ENCODE measurements at places on chromosomes 2 and 18. TPM values are rescaled to one million over a fixed set of nuclear protein-coding genes. Genes with fewer than 3 reads are reported as not detected.

Gene DAW1
- total RNA-seq: 2.8 TPM

Gene ERBB4
- total RNA-seq: 154 TPM

Gene CCDC121
- total RNA-seq: 3.1 TPM

Gene MSGN1
- total RNA-seq: not detected

Gene FHOD3
- 38.0 TPM for total RNA-seq

Gene SCYGR3
- not detected for total RNA-seq

DNA sequence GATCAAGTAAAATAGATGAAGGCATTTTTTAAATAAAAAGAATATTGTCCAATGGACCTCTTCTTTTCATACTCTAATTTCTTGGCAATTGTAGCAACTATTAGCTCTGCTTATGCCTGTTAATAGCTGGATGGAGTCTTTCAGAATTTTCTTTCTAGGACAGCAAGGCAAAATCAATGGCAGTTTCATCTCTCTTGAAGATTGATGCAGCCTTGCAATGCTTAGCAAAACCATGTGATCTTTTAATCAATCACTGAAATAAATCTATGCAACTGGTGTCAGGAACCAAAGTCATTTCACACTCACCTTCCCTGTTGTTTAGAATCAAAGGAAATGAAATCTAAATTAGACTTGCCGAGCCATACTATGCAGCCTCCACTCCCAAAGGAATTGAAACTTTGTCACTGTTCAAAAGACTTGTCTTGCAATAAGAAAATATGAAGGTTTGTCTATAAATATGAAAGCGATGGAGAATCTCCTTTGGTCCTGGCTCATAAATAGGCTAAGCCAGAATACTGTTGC is 16.2 kb downstream of the RPRM start:
- DNase-seq: no peak

- no peak for DNase-seq
Observed at GRCh38 chr2:20173064-20173463, 51.9 kb downstream of the SDC1 start.

DNA sequence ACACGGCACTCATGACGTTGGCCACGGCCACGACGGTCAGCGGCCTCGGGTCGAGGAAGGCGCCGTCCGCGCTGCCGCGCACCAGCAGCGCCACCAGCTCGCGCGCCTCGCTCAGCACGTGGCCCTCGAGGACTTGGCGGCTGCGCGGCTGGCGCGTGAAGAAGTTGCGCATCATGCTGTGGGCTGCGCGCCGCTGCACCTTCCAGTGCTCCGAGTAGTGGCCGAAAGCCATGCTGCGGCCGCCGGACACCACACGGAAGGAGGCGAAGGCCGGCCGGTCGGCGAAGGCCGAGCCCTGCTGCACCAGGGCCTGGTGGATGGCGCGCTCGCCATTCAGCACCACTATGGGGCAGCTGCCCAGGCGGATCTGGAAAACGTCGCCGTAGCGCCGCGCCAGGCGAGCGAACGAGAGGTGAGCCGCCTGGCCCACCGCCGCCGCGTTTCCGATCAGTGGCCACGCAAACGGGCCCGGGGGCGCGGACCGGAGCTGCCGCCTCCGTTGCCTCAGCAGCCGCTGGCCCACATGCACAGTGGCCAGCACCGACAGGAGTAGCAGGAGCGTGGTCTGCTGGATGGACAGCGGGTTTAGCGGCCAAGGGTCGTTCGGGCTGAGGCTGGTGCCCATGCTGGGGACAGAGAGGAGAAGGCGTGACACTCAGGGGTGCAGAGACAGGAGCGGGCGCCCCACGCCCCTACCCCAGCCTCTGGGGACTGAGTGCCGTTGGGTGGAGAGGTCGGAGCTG is 1.0 kb downstream of the CYP1B1 start:
- no peak for DNase-seq

DNA sequence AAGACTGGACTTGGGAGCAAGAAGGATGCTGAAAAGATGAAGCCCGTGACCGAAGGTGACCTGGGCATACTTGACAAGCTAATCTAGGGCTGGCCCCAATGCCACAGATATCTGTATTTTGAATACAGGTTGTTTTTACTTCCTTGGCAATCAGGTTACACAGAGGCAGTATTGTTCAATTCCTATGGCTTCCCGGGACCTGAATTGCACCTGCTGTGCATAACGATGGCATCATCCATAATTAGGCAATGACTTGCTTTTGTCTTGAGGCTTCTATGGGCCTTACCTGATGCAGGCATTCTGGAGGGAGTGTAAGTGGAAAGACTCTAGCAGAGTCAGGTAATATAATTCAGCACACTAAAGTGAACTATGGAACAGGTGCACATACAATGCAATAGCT is 60.6 kb upstream of the CUL3 start:
- DNase-seq: no peak

GRCh38 chr18:44748582-44748981 is 67.9 kb downstream of the SETBP1 start:
- no peak for DNase-seq

- DNase-seq: no peak
Observed at GRCh38 chr18:48027401-48027963, 97.0 kb upstream of the SMAD2 start.

DNA sequence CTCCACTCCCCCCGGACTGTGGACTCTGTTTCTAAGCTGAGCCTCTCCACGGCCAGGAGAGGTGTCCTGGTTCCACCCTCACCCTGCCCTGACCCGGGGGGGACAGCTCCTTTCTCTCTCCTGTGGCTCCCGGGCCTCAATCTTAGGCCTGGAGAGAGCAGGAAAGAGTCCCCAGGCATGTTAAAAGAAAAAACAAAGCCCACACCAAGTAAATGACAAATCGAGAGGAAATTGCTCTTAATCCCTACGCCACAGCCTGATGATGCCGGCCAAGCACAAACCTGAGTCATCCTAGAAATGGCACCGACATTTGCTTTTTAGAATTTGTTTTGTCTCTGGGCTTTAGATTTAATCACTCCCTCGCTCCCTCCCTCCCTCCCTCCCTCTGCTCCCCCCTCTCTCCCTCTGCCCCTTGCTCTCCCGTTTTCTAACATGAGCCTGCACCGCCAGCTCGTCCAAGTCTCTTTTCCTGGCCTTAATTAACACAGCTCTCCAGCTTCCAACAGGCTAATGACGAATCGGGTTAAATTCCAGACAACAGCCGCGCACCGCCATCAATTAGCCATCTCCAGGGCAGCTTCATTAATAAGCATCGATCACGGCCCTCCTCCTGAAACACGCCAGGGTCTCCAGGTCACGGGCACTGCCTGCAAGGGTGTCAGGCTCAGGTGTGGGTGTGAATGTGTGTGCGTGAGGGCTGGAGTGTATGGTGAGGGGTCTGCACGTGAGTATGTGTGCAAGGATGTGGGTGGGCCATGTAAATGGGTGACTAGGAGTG is 230.8 kb downstream of the CELF4 start:
- DNase-seq: no peak

GRCh38 chr18:55544014-55544413 is 44.0 kb downstream of the TCF4 start:
- no peak for DNase-seq

GRCh38 chr2:17849275-17849674 is 29.2 kb upstream of the KCNS3 start:
- no peak for DNase-seq

GRCh38 chr2:126399001-126399400 is 257.0 kb upstream of the GYPC start:
- DNase-seq: no peak

DNA sequence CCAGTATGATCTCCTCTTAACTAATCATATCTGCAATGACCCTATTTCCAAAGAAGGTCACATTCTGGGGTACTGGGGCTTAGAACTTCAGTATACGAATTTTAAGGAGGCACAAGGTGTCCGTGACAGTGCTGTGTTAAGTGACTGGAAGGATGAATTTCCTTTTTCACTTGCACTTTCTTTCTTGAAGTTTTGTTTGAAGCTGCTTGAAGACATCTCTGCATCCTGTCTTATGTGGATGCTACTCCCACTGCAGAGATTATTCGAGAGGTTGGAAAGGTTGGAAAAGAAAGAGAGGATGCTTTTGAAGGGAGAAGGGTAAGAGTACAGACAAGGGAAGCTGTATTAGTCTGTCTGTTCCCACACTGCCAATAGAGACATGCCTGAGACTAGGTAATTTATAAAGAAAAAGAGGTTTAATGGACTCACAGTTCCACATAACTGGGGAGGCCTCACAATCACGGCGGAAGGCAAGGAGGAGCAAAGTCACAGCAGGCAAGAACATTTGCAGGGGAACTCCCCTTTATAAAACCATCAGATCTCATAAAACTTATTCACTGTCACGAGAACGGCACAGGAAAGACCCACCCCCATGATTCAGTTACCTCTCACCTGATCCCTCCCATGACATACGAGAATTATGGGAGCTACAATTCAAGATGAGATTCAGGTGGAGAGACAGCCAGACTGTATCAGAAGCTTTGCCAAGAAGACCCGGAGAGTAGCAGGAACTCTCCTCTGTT is 3.6 kb upstream of the RNF144A start:
- DNase-seq: no peak

DNA sequence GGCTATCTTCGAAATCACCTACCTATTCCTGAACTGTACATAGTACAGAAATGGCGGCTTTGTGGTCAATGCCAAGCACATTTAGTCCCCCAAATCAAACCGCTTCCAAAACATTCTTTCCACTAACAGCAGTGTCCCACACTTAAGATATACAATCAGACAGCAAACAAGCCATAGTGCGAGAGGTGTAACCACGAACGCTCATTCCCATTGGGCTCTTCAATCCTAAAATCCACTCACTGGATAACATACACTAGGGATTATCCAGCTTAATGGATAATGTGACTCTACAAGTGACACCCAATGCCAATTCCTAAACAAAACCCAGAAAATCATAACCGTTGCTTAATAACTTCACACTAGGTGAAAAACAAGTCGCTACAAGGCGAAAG is 2.0 kb downstream of the XPO1 start:
- DNase-seq: no peak

DNA sequence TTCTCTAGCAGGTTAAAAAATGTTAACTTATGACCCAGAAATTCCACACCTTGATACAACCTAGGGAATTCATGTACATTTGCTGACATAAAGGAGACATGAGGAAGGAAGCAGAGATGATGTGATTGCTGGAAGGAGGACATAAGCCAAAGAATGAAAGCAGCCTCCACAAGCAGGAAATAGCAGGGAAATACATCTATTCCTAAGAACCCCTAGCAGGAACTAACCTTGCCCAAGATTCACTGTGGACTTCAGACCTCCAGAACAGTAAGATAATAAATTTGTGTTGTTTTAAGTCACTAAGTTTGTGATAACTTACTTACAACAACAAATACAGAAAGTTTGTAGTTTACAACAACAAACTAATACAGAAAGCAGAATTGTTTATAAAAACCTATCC is 4.6 kb upstream of the DSG4 start:
- DNase-seq: no peak

- no peak for DNase-seq
Observed at GRCh38 chr18:3305354-3305762, 43.4 kb downstream of the MYL12B start.

GRCh38 chr2:68756178-68756577 is 21.6 kb downstream of the ARHGAP25 start:
- DNase-seq: no peak
